Stimulated activated CD4-positive, alpha-beta T cell treated with anti-CD3 and anti-CD28 coated beads, Interleukin-4, amount 100 ng/mL, for 1 hour (primary cell): ENCODE measurements at places on chromosomes 16 and 17.
A peak's percentile ranks its signal among the peaks of the same experiment; 100 is the strongest.

- no peak for DNase-seq
These were observed 43.4 kb downstream of the KSR1 start for GRCh38 chr17:27499451-27500265.

- DNase-seq: no peak
These were observed 280.7 kb downstream of the CPPED1 start for GRCh38 chr16:12523002-12523401.

DNA sequence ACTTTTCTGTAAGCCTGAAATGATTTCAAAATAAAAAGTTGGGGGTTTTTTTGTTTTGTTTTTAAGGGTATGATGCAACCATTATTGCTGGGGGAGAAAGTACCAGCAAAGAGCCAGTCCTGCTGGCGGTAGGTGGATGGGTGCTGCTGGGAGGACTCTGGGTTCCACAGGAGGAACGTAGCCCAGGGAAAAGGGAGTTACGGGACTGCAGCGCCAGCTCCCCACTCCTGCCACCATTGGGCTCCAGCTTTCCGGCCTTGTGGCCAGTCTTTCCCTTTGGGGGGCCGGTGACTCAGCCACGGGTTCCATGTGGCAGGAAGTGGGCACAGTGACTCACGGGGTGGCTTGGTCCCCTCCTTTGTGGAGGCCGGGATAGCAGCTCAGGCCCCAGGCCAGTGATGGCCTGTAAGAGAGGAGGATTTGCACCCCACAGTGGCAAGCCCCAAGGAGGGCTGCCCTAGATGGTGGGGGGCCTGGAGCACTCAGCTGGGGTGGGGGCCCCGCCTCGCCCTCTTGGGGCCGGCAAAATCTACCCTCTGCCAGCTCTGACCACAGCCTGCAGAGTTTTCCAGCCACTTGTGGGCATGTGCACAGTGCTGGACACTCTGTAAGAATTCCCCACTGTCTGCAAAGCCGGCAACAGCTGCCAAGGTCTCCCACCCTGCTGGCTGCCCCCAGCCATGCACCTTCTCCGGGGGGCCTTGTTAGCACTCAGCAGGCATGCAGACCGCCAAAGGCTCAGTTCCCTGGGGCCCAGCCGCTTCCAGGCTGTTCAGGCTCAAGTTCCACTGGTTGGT lies 30.4 kb downstream of the SOCS3 start:
- no peak for DNase-seq

GRCh38 chr17:56292578-56292977 lies 139.3 kb downstream of the ANKFN1 start:
- DNase-seq: no peak

- DNase-seq: no peak
These were observed 45.7 kb downstream of the TMEM186 start for GRCh38 chr16:8751481-8752311.

DNA sequence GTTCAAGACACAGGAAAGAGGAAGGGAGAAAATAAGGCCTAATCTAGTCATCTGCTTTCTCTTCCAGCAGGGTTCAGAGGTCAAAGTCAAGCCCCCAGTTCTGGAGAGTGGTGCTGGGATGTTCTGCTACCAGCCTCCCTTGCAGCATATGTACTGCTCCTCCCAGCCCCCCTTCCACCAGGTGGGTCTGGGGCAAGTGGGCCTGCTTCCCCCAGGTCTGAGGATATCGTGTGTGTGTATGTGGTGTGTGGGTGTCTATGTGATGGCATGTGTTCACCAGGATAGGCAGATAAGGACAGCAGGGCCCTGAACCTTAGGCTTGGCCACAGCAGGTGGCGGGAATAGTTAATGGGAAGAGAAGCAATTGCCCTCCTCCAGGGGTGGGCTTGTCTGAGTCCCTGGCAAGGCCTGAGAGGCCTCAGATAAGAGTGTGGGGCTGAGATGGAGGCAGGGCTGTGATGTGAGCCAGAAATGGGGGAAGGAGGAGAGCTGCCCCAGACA lies 21.1 kb downstream of the FOXN1 start:
- DNase-seq: no peak

GRCh38 chr16:2211923-2212347 lies 1.3 kb upstream of the BRICD5 start:
- DNase-seq: no peak

DNA sequence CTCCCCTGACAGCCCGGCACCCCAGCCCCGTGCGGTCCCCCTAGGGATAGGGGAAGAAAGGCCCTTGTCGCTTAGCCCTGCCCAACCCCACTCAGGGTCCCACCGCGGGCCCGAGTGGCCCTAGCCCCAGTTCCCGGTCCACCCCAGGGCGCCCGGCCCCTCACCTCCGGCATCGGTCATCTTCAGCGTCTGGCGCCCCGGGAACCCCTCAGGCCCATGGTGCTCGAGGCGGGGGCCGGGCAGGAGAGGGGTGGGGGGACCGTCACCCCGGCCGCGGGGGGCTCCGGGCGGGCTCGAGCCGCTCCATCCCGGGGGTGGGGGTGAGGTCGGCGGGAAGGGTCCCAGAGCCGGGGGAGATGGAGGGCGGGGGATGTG lies 620 bp downstream of the SAMD14 start:
- no peak for DNase-seq

DNA sequence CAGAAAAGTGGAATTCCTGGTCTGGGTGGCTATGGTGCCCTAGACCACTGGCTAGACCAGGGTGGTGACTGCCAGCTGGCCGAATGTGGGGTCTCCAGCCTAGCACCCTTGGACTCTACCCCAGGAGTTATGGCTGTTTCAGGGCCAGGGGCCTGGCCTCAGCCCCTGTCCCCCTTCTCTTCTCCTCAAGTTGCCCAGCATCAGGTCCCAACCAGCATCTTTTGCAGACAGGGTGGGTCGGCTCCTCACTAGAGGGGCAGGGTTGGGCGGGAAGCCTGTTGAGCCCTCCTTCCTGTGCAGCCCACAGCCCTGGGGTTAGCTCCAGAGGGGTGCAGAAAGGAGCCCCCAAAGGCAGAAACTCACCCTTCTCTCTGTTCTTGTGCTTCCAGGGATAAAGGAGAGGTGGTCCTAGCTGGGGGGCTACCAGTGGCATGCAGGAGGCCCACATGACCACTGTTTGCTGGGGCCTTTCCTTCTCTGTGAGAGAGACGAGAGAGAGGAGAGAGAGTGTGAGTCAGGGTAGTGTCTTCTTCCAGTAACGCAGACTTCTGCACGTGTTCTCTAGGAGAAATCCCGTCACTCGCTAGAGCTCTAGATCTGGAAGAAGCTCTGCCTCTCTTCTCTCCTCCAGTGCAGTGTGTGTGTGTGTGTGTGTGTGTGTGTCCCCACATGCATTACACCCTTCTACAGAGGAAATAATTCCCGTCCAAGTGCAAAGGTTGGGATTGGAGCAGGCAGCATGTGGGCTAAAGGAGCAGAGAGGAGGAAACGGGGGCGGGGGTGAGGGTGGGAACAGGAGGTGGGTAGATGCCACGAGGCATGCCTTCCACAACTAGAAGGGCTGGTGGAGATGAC lies 209.4 kb downstream of the SEC14L1 start:
- DNase-seq: no peak

- DNase-seq: no peak
These were observed 38.3 kb upstream of the TEKT3 start for GRCh38 chr17:15379659-15380058.

DNA sequence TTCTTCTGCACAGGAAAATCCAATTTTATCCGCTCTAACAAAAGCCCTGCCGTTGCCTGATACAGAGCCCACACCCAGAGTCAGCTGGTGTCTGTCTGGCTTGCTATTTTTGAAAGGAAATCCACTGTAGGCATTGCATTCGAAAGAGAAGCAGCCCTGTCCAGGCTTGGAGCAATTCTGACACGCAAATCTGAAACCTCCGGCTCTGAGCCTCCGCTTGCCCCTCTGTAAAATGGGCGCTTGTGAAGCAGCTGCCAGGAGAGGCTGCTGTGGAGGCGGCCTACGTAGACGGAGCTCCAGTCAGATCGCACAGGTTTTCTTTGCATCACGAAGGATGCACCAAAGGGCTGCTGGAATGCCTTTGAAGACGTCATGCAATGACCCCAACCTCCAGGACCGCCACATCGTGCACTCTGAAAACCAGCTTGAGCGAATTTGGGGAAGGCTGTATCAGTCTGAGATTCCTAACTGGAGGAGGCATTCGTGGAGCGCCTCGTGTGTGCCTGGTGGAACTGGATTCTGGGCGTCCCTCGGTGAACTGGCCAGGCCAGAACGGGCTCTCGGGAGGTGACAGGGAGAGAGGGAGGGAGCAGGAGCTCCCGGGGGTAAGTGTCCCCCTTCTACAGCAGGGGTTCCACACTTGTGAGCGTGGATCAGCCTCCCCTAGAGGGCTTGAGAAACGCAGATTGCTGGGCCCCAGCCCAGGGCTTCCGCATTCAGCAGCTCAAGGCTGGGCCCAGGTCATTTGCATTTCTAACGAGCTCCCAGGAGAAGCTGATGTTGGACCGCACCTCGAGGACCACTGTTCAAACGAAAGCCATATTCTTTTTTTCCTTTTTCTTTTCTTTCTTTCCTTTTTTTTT lies 215.5 kb downstream of the MRTFB start:
- DNase-seq: peak; percentile 25

- DNase-seq: no peak
These were observed 20.9 kb downstream of the SOCS1 start for GRCh38 chr16:11234884-11235702.

GRCh38 chr17:68539548-68540467 lies 27.6 kb downstream of the PRKAR1A start:
- DNase-seq: no peak

GRCh38 chr16:84712801-84713775 lies 13.3 kb downstream of the USP10 start:
- no peak for DNase-seq

DNA sequence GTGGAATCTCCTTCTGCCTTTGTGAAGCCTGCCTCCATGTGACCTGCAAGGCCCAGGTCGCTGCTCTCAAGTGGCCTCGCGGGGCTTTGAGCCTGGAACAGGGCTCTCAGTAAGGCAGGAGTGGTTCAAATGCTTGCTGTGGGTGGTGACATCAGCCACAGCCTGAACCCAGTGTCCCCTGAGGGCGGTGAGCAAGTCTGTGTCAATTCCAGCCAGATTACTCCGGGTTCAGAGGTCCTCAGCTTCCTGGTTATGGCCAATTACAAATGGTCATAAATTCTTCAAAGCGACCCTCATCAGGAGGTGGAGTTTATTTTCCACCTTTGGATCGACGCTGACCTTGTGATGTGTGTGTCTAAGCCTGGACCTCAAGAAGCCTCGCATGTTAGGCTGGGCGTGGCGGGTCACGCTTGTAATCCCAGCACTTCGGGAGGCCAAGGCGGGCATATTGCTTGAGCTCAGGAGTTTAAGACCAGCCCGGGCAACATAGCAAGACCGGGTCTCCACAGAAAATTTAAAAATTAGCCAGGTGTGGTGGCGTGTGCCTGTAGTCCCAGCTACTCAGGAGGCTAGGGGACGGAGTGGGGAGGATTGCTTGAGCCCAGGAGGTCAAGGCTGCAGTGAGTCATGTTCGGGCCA lies 17.3 kb downstream of the LGALS3BP start:
- no peak for DNase-seq

DNA sequence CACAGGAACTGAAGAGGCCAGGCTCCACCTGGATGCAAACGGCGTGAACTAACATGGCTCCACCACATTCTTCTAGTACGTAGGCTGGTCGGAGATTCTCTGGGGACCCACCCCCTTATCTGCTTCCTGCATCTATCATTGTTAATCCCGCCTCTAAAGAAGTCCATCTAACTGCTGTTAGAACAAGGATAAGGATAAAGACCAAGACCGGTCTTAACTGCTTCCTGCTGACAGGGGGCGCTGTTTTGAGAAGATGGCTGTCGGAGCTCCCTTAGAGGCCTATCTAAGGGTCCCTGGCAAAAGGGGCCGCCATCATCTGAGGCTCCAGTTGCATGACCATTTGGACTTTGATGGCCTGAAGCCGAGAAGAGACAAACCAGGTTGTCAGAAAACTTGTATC lies 25.8 kb upstream of the TNFSF12 start:
- peak; percentile 50 for DNase-seq

- no peak for DNase-seq
These were observed 7.2 kb downstream of the SRCIN1 start for GRCh38 chr17:38598536-38598935.

DNA sequence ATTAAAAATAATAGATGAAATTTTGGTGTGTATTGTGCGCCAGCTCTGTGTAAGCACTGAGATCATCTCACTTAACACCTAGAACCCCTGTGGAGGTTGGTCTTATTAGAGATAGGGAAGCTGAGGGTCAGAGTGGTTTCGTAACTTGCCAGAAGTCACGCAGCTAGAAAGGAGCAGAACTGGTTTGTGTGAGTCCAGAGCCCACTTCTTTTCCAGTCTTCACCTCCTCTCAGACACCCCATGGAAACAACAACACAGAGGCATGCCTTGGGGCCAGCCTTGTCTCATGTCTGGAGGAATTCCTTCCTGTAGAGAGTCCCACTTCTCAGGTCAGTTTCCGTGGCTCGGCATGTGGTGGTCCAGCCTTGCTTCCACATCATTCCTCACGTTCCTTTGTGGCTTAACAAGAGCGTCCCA lies 16.5 kb downstream of the YPEL2 start:
- DNase-seq: no peak

GRCh38 chr17:68034452-68034776 lies 1.1 kb upstream of the KPNA2 start:
- DNase-seq: no peak

DNA sequence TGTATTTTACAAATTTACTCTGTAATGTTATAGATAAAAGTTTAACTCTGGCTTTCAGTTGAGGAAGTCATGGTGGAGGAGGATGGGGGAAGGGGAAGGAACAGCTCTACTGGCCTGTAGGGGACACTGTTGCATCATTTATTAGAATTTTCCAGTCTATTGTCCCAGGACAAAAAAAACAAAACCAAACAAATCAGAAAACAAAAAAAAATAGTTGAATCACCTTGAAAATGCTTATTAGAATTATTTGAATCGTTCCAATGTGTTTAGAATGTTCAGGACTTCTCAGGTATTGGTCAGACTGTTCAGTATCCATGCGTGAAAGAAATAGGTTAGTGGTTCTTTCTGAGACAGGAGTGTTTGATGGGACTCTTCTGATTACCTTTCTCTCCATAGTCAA lies 242.0 kb downstream of the FTO start:
- DNase-seq: no peak

DNA sequence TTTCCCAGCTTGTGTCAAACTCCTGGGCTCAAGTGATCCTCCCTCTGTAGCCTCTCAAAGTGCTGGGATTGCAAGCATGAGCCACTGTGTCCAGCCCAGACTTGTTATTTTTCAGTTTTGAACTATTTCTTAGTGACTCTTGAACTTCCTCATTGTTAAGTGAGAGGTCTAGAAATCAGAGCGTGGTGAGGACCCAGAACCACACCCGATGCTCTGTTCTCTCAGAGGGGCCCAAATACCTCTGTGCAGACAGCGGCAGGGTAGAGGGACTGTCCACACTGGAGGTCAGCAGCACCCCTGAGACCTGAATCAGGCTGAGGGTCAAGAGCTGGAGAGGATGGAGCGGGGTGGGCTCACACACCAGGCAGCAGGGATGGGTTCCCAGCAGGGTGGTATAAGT lies 47.7 kb upstream of the MEAK7 start:
- no peak for DNase-seq

- no peak for DNase-seq
These were observed 25.7 kb downstream of the ARHGAP23 start for GRCh38 chr17:38453951-38454421.
